ENCODE measurements at places on chromosomes 12 and 14. TPM values are rescaled to one million over a fixed set of nuclear protein-coding genes. Genes with fewer than 3 reads are reported as not detected.

Gene SERPINA5
- 0.89 TPM for total RNA-seq

Gene RASSF8
- 80.7 TPM for total RNA-seq

Gene PDE3A
- 29.9 TPM for total RNA-seq

Gene HOXC4
- 10.3 TPM for total RNA-seq

Gene RNASE8
- total RNA-seq = not detected

Gene KLRC2
- 29.0 TPM for total RNA-seq

Gene ENDOU
- 0.40 TPM for total RNA-seq

Gene KRT3
- total RNA-seq = not detected

Gene STYK1
- total RNA-seq = 11.2 TPM
